ENCODE measurements at places on chromosomes 7 and 10. TPM values are rescaled to one million over a fixed set of nuclear protein-coding genes. Genes with fewer than 3 reads are reported as not detected.

DNA sequence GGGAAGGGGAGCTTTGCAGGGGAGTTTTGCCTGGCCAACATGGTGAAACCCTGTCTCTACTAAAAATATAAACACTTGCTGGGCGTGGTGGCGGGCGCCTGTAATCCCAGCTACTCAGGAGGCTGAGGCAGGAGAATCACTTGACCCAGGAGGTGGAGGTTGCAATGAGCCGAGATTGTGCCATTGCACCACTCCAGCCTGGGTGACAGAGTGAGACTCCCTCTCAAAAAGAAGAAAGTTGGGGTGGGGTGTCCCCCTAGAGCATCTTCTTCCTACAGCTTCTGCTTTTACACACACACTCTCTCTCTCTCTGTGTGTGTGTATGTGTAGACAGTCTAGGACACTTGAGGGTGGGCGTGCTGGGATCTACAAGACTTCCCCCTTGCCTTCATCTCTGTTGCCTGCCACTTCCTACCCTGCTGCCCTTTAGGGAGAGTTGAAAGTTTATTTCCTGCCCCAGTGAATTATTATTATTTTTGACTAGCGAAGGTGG is 21.7 kb downstream of the PLAU start:
- DNase-seq = no peak

DNA sequence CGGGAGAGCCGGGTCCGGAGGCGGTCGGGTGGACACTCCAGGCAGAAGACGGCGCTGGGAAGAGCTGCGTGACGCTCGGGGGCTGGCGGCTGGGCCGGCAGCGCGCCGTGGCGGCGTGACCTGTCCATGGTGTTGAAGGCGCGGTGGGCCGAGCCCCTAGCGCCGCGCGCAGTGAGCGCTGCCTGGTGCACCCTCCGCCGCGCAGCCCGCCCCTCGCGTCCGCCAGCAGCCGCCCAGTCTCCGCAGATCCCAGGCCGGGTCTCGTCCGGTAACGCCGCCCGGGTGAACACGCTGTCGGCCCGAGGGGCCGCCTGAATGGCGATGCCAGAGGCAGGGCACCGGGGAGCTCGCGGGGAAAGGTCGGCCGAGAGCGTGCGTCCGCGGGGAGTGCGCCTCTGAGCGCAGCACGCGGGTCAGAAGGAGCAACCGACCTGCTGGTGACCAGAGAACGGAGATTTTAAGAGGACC is 657 bp upstream of the TMEM178B start:
- DNase-seq = peak; percentile 43

- DNase-seq = no peak
These were observed 86.3 kb downstream of the PRKCQ start for GRCh38 chr10:6493521-6494441.

GRCh38 chr7:2818121-2818520 is 26.0 kb downstream of the GNA12 start:
- DNase-seq = no peak

- no peak for DNase-seq
These were observed 109.4 kb upstream of the ADAM12 start for GRCh38 chr10:126497672-126498071.

- DNase-seq = no peak
These were observed 35.0 kb downstream of the NKX6-2 start for GRCh38 chr10:132750936-132751335.

GRCh38 chr10:38605153-38605661 is 511.1 kb downstream of the ZNF37A start:
- DNase-seq = no peak

Gene SDK1
- polyA plus RNA-seq = 3.6 TPM

DNA sequence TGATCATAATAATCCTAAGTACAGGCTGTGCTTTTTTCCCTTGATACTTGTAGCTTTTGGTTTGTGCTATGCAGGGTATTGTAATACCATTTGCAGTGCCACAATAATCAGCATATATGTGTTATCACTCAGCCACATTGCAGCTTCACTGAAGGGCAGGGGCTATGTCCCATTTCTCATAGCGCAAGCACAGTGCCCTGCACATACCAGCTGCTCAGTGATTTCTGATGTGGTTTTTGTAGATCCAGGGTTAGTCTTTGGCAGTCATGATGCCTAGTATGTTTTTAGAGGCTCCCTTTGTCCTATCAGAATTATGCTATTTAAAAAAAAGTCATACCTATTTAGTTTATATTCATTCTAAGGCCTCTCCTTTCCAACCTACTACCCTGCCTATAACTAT is 25.8 kb downstream of the MET start:
- no peak for DNase-seq

GRCh38 chr10:2456834-2457233 is 610.5 kb upstream of the PFKP start:
- no peak for DNase-seq

Gene CTNNA3
- polyA plus RNA-seq = 7.5 TPM

Gene GJD4
- polyA plus RNA-seq = 4.2 TPM

- DNase-seq = no peak
These were observed 69.7 kb upstream of the FGFR2 start for GRCh38 chr10:121667948-121668313.

DNA sequence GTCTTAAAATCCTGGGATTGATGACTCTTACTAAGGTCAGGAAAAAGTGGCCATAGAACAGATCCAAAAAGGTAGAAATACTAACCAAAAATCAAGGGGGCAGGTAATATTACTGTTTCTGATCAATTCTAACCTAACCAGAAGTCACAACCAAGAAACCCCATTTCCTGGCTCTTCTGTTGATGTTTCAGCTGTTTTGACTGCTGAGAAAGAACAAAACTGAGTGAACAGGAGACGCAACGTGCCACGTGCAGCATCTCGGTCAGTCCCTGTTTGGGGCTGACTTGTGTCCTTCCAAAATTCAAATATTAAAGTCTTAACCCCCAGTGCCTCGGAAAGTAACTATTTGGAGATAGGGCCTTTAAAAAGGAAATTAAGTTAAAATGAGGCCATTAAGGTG is 56.8 kb downstream of the JAZF1 start:
- no peak for DNase-seq

DNA sequence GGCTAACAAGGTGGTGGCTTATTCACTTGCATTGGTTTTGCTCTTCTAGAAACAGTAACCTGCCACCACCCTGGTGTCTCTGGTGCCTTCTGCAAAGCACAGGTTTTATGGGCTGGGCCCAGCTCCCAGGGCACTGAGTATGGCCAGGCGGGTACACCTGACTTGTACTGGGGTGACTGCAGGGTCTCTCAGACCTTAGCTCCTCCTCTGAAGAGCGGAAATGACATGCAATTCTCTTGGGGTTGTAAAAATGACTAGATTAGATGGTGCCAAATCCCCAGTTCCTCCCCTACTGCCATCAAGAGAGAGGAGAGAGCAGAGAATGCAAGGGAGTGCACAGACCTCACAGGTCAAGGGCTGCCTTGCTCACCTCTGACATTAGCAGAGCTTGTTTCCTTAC is 14.7 kb downstream of the ESYT2 start:
- no peak for DNase-seq

DNA sequence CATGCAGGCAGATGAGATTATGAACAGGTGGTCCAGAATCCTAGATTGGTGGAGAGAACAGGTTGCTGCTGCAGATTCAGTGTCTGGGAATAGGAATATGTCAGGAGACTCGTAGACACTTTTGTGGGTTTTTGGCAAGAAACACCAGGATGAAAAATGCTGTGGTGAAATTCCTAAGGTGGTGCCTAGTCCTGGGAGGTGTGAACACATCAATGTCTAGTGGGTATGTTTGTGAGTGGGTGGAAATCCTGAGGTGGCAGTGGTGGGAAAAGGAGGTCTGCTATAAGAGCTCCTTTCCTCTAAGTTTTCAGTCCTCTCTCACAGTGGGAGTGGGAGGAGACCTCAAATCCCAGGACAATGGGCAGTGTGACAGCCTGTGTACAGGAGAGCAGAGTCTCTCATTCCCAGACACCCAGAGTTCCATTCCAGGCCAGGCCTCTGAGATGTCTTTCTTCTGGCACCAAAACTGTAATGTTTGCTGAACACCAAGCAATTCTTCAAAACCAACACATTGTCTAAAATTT is 5.1 kb downstream of the ERV3-1 start:
- DNase-seq = no peak

- DNase-seq = no peak
These were observed 42.4 kb downstream of the PLXNA4 start for GRCh38 chr7:132533916-132534315.

- no peak for DNase-seq
These were observed 116.6 kb upstream of the FOXP2 start for GRCh38 chr7:114298011-114298410.

DNA sequence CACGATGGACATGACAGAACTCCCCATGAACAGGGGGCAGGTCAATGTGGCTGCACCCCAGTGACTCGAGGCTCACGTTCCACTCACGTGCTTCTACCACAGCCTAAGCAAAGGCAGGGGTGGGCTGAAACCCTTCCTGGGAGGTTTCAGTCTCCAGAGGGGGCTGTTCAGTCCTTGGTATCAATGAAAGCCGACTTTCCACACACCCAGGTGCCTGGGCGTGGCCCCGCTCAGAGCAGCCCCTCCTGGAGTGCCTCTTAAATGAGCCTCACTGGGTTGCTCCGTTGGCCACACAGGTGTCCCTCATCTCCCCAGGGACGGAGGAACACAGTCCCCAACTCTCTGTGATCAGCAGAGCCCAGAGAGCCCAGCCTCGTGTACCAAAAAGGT is 90.5 kb upstream of the PDGFA start:
- DNase-seq = no peak

GRCh38 chr10:45238896-45239295 is 76.5 kb downstream of the OR13A1 start:
- DNase-seq = no peak
